Nucleus accumbens (tissue), 56 donors: ENCODE measurements at places on chromosomes 11 and 22.

DNA sequence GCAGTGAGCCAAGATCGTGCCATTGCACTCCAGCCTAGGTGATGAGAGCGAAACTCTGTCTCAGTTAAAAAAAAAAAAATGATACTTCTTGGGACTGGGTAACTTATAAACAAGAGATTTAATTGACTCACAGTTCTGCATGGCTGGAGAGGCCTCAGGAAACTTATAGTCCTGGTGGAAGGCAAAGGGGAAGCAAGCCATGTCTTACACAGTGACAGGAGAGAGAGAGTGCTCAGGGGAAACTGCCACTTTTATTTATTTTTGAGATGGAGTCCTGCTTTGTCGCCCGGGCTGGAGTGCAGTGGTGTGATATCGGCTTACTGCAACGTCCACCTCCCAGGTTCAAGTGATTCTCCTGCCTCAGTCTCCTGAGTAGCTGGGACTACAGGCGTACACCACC, 8.2 kb downstream of the SDF2L1 start:
- DNase-seq = no peak

- no peak for DNase-seq
Measured at GRCh38 chr11:45801723-45802315, 3.1 kb upstream of the SLC35C1 start.

- no peak for DNase-seq
Measured at GRCh38 chr11:128814856-128815705, 52.0 kb downstream of the KCNJ1 start.

DNA sequence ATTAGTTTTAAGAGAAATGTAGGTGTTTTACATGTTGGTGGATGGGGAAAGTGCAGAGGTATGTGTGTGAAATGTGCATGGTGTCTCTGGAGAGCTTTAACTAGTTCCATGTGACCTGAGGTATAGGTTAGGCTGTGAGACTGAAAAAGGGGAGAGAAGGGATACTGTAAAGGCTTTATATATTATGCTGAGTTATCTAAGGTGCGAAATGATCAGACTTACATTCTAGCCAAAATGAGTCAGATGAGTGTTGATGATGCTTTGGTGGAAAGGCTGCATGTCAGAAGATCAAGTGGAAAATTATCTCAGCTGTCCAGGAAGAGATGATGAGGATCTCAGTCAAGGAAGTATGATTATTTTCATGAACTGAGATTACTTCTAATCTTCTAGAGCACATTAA, 15.8 kb downstream of the ACAT1 start:
- no peak for DNase-seq

GRCh38 chr11:44243086-44243485, 66.9 kb downstream of the ALX4 start:
- no peak for DNase-seq

GRCh38 chr11:126061707-126062678, 673 bp downstream of the CDON start:
- no peak for DNase-seq

GRCh38 chr11:279966-280705, 1.9 kb downstream of the NLRP6 start:
- DNase-seq = no peak

DNA sequence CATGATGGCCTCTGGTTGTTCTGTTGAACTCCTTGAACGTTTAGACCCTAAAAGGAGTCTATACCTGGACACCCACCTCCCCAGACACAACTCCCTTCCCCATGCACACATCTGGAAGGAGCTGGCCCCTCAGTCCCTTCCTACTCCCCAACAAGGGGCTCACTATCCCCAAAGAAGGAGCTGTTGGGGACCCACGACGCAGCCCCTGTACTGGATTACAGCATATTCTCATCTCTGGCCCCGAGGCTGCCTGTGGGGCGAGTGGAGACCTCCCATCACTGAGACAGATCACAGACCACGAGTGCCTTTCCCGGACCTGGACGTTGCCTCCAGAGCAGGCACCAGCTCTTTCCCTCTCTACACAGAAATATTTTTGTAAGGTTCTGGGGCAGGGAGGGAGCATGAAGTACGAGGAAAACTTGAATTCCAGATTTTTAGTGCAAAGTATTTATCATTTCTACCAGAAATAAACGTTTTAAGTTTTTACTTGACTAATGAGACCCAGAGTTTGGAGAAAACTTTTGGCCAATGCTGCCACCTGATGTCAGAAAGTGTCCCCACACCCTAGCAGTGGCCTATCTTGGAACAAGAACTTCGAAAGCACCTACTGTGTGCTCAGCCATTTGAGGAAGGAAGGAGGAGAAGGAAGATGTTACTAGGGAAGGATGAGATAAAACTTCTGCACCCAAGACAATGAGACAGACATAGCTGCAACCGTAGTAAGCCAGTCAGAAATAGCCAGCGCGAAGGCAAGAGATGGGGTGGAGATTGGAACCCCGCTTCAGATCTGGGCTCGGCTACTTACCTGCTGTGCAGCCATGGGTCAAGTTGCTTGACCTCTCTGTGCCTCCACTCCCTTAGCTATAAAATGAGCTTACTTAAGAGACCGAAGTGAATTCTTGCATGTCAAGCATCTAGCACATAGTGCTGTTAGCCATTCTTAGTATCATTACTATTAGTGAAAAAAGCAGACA, 10.2 kb upstream of the POU2F3 start:
- DNase-seq = no peak

GRCh38 chr22:44151676-44152075, 29.0 kb upstream of the PARVG start:
- DNase-seq = no peak

GRCh38 chr11:128693416-128693712, 508 bp upstream of the FLI1 start:
- no peak for DNase-seq

DNA sequence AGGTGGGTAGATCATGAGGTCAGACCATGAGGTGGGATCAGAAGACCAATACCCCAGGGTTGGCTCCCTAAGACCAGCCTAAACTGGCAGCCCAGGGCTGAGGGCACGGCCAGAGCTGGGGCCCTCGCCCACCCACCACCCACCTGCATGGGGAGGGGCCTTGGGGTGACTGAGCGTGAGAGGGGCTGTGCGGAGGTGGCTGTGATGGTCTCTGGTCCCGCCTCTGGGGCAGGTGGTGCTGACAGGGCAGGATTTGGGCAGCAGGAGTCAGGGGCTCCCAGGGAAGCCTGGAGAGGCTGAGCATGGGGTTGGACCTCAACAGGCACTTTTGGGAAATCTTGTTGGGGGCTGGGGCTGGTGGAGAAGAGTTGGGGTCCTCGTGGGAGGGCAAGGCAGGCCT, 39.8 kb upstream of the MUC5AC start:
- no peak for DNase-seq

DNA sequence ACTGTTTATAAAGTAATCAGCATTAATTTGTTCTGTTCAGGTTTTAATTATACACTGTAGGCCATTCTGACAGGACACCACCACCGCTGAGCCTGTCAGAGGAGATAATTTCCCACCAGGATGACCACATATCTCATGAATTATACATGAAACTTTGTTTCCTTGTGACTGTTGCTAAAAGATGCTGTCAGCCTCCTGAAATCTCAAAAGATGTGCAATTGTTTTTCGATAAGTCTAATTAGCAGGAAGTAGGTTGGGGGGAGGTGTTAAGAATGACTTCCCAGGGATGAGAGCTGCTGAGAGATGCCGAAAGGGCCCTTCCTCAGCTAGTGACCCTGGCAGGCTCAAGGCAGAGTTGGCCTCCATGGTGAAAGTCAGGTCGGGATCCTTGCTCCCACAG, 485.4 kb downstream of the SOX6 start:
- no peak for DNase-seq

DNA sequence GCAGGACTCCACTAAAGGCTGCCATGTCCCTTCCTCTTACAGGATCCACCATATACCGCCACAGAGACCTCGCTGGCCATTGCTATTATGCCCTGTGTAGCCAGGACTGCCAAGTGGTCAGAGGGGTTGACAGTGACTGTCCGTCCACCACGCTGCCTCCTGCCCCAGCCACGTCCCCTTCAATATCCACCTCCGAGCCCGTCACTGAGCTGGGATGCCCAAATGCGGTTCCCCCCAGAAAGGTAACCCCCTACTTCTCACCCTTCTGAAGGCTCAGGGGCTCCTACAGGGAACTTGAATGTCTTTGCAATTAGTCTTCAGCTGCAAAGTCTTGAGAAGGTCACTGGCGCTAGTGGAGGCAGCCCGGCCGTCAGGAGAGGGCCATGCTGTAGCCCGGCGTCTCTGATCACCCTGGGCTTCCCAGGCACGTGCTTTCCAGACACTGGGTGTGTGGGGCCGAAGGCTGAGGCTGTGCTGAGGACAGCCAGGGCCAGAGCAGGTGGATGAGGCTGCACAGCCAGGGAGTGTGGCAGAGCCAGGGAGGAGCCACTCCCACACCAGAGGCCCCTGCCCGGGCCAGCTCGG, 30.0 kb upstream of the MUC5B start:
- DNase-seq = no peak

DNA sequence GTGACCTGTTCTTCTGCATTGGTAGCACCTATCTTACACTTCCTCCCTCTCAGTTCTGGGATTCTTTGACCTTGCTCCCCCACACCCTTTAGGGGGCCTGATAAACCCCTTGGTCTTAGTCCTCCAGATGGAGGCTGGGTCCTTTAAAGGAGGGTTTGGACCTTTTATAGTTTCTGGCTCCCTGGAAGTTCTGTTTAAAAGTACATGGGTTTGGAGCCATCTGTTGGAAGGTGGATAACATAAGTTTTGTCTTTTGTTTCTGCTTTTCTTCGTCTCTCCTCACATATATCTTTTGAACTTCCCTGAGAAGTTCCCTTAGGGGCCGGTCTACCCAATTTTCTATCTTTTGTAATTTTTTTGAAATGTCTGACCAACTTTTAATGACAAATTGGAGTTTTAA, 17.9 kb upstream of the HYLS1 start:
- no peak for DNase-seq

DNA sequence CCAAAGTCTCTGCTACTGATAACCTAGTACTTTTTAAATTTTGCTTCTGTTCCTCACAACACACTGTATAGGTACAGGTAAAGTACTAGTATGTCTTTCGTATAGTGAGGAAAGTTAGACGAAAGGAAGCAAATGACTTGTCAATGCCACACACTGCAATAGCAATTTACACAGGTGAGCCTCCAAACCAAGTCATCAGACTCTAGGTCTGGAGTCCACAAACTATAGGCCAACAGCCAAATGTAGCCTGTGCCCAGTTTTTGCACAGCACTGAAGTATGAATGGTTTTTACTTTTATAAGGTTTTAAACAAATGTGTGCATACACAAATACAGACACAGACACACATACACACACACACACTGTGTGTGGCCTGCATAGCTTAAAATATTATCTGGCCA, 28.1 kb downstream of the ALG8 start:
- no peak for DNase-seq

DNA sequence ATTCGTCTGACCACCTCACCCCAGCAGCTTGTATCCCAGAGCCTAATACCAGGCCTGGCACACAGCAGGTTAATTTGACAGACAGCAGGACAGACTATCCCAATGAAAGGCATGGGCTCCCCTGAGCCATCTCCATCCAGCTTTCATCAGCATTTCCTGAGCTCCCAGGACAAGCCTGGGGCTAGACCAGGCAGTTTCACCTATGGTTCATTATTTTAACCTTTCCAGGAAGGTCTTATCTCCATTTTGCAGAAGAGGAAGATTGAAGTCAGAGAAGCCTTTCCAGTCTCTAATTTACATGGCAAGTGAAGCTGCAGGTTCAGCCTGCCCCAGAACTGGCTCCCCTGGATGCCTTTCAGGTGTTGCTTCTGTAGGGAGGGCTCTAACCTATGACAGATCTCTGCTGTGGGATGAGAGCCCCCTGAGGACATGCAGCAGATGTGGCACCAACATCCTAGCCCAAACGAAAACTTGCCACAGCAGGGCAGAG, 17.0 kb downstream of the ARRB1 start:
- no peak for DNase-seq

DNA sequence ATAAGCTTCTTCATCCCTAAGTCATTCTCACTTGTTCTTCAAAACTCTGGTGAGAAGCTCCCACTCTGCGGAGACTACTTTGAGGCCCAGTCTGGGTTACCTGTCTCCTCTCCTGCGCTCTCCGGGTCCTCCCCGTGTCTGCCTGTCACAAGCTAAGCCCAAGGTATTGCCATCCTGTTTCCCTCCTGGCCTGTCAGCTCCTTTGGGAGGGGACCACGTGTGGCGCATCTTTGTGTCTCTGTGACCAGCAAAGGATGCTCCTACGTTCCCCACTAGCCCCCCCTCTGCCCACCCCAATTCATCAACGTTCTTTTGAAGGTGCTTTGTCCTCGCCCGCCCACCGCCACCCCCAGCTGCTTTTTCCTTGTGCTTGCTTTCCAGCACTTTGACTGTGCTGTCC, 31.8 kb upstream of the FBLN1 start:
- DNase-seq = no peak

GRCh38 chr11:35629914-35630313, 11.7 kb downstream of the FJX1 start:
- no peak for DNase-seq

DNA sequence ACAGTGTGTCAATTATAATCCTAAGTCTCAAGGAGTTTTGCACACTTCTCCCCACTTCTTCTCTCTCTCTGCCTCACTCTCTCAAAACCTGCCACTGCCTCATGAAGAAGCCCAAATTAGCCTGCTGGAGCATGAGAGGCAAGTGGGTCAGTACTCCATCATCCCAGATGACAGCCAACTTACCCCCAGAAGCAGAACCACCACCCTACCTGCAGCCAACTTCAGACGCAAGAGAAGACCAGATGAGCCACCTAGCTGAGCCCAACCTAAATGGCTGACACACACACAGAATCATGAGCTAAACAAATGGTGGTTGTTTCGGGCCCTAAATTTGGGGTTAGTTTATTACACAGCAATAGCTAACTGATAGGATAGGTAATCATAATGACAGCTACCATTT, 61.2 kb downstream of the CD82 start:
- DNase-seq = no peak

DNA sequence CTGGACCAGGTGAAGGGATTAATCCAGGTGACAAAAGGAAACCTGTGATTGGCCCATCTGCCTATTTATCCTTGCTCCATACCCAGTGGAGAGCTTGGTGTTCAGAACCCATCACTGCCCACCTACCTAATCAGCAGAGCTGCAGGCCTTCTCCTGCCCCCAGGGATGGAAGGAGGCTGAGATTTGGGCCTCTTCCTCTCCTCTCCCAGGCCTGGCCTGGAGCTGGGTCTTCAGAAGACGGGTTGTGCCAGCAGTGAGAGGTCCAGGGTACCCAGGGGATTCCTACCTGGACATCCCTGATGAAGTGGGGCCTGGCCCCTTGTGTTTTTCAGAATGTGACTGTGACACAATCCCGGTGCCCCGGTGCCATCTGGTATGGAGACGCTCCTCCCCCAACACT, 80.3 kb upstream of the MYOD1 start:
- no peak for DNase-seq

- no peak for DNase-seq
Measured at GRCh38 chr11:36243641-36244040, 45.6 kb downstream of the COMMD9 start.

DNA sequence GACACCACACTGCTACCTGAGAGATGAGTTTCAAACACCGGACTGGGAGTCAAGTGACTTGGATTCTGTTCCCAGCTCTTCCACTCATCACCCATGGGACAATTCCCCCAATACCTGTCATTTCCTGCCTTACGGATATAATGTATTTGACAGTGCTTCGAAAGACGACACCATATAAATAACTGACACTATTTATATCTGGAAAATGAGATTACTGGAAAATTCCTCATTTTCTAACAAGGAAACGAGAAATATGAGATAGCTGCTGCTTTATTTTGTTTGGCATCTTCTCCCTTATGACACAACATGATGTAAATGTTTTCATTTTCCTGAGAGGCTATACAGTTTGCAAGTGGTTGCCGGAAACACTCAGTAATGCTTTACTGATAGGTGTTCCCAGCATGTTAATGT, 8.6 kb downstream of the HSCB start:
- no peak for DNase-seq

- no peak for DNase-seq
Measured at GRCh38 chr11:61077936-61078335, 24.4 kb upstream of the CD5 start.
